ENCODE measurements at places on chromosomes 5 and 9.

DNA sequence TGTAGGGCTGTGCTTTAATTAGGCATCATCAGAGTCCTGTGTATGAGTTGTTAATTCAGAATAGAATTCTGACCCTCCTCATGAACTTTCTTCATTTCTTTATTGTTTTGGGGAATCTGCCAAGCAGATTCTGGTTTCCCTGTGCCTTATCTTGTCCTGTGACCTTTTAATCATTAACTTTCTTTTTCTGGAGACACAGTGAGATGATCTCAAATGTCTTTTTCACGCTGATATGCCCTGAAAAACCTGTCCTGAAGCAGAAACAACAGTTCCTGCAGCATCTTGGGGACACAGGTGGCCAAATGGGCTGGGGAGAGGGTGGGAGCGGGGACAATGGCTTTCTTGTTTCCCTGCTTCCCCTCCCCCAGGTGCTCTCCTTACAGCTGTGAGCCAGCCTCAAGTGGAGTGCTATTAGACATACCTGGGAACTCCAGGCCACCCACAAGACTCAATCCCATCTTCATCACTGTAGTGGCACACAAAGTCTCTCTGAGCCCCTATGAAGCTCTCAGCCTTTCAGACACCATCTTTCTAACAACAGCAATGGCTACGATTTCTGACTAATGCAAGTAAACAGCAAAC is 213.8 kb downstream of the ATP10B start:
- no peak for DNase-seq

DNA sequence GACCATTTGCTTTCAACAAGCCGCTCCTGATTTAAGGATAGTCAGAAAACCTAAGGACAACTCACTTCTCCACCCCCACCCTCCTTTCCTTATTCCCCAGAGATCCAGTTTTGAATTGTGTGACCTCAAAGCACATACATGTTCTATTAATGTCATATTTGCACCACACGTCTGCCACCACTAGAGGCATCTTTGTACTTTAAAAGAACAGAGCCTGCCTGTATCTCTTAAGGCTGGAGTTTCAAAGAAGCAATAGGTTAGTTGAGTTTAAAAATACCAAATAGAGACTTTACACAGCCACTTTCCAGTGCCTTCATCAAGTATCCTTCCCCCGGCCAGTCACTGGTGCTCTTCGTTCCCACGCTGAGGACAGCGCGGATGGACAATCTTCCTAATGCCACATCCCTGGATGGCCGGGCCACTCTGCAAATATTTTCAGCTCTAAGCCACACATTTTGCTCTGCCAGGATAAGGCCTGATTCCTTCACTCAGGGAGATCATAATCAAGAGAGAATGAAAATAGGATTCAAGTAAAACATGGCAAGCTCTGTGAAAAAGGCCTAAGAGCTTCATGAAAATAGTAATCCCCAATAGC is 146.3 kb downstream of the SNCAIP start:
- no peak for DNase-seq

DNA sequence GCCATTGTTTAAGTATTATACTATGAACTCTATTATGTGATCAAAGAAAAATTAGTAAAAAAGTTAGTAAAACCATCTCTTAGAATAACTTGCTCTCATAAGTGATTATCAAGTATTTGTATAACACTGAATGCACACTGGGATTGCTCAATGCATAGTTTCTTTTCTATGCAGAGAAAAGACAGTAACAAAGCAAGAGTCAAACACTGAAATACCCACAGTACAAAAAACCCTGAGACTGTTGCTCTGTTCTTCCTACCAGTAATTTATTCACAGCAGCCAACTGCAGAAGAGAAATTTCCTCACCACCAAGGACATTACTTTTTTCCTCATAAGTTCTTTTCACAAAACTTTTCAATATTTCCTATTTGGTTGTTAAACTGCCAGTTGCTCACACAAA is 634.4 kb downstream of the DTWD2 start:
- no peak for DNase-seq

GRCh38 chr5:178314061-178314660 is 81.6 kb upstream of the PHYKPL start:
- DNase-seq: no peak

- no peak for DNase-seq
Measured at GRCh38 chr5:112006721-112007120, 249.7 kb upstream of the NREP start.

DNA sequence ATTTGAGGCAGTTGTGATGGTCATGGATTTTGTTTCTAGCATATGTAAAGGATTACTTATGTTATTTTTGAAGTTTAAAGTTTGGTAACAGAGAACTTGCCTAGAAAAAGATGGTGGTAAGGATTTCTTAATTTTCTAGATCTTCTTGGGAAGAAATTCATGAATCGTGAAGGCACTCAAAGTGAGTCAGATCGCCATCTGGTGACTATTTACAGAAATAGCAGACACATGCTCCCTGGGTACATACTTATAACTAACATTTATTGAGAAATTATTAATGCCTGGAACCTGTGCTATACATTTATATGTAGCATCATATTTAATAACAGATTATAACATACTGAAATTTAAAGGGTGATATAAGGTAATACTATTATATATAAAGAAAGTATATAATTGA is 299.7 kb downstream of the IZUMO3 start:
- DNase-seq: no peak

GRCh38 chr9:22050924-22051323 is 41.8 kb upstream of the CDKN2B start:
- DNase-seq: no peak

DNA sequence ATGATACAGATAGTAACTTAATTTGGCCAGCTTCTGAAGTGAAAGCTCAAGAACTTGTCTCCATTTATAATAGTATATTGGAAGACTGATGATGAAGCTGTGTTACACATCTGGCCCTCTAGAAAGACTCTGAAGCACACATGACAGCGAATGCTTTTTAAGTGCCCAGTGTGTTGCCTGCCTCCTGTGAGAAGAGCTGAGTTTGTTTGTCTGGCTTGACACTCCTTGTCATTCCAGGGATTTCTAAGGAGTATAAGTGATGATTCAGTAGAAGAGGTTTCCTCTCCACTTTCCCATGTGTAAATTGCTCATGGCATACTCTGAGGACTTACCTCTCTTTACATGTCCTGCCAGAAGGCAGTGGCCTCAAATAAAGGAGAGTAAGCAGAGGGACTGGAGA is 30.4 kb upstream of the LRRTM2 start:
- no peak for DNase-seq

GRCh38 chr5:113663879-113664541 is 150.5 kb downstream of the YTHDC2 start:
- no peak for DNase-seq

- DNase-seq: no peak
Measured at GRCh38 chr5:142644640-142645361, 41.1 kb downstream of the FGF1 start.

DNA sequence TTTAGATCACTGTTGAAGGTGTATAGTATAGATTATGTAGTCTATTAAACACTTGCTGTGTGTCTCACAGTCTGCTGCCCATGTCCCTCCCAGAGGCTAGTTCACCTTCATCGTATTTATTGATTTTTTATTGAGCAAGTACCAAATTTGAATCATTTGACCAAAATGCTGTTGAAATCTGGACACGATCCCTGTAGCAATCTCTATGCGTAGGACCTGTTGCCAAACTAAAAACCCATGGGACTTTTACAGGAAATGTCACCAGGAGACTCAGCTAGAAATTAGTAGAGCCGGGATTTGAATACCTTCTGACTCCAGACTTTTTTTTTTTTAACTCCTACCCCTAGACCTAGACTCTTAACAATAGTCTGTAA is 17.5 kb downstream of the SLC31A1 start:
- DNase-seq: no peak

GRCh38 chr9:109001275-109001676 is 12.0 kb downstream of the CTNNAL1 start:
- no peak for DNase-seq

- DNase-seq: no peak
Measured at GRCh38 chr9:76316069-76316468, 78.2 kb downstream of the RFK start.

- DNase-seq: no peak
Measured at GRCh38 chr9:96249746-96250145, 52.2 kb downstream of the HSD17B3 start.

- no peak for DNase-seq
Measured at GRCh38 chr9:77811832-77812231, 163.7 kb upstream of the GNA14 start.

DNA sequence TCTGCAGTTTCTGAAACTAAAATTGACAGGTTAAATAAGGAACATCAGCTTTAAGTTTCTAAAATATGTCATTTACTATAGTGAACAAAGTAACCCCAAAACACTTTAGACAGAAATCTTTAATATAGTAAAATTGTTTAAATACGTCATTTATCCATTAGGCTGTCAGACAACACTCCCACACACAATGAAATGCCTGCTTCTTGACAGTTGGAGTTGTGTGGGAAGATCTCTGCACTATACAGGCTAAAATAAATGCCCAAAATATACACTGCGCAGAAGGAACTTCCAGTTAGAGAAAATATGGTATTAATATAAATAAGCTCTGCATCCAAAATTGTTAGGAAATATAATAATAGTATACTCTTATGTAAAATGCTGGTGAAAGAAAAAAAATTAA is 794.4 kb downstream of the CDH18 start:
- DNase-seq: no peak

DNA sequence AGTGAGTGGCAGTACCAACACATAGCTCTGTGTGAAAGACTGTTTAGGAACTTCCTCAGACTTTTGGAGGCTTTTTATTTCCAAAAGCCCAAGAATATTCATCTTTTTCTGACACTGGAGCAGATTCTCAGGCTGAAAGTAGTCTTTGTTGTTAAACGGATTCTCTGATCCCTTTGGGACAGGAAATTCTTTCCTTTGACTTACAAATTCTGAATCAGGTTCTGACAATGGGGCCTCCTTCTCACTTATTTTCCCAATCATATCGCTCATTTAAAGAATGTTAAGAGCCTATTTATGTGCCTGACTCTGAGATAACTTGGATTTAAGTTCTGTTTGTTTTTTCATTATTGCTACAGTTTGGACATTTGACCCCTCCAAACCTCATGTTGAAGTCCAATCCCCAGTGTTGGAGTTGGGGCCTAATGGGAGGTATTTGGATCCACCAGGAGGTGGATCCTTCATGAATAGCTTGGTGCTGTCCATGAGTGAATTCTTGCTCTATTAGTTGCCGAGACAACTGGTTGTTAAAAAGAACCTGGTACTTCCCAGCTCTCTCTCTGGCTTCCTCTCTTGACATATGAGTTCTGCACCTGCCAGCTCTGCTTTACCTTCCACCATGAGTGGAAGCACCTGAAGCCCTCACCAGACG is 4.1 kb upstream of the ADGRV1 start:
- DNase-seq: no peak

DNA sequence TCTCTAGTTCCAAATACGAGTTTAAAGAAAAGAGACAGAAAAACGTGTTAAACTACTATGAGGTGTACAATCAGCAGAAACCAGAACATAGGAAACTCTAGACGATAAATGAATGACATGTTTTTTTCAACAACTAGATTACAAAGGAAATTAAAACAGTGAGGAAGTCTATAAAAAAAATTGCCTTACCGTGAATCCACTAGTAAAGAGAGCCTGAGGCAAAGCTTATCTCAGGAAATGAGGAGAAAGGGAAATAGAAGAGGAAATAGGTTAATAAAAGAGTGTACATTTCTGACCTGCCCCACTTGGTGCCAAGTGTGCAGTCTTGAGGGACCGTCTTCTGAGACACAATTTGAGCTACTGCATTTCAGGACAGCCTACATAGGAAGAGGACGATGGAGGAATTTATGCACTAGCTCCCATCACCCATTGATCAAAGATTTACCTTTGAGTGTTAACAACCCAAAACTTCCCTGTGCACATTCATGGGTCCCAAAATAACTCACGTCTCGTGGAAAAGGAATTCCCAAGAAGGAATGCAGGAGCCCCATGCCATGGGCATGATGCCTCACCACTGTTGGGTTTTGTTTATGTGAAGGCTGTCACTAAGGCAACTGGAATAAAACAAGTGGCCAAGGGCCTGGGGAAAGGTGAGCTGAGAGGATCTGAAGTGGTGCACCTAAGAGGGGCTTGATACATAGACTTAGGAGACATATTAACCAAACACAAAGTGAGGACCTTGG is 53.6 kb upstream of the SLC1A3 start:
- no peak for DNase-seq

DNA sequence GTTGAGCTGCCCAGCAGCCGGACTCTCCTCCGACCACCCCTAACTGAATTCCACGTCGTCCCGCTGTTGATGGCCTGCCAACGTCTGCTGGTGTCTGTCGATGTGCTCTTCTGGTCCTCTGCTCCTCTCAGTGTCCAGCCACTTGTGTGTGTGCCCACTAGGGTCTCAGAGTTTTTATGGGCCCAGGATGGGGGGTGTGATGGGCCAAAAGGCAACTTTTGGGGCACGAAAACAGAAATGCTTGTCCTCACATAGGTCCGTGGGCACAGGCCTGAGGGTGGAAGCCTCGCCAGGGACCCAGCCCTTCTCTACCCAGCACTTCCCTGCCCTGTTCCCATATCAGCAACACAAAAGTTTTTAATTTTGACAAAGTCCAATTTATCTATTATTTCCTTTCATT is 85.7 kb upstream of the RUFY1 start:
- DNase-seq: no peak

GRCh38 chr9:128333451-128333869 is 6.9 kb upstream of the SLC27A4 start:
- DNase-seq: no peak

GRCh38 chr9:83937861-83938455 is 16.7 kb upstream of the KIF27 start:
- no peak for DNase-seq

DNA sequence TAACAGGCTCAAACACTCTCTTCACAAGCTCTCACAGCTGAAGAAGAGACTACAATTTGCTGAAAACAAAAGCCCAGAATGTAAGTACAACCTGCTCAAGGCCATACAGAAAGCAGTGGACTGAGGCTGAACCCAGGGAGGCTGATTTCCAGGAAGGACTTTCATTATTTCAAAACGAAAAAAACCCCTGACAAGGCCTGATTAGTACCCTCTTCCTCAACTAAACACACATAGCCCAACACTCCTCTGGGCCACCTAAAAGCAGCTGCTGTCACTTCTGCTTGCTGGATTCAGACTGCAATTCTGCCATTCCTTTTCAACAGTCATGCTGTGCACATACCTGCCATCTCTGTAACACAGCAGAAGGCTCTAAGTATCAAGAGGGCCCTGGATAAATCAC is 18.2 kb downstream of the NRG2 start:
- DNase-seq: no peak

GRCh38 chr9:114936581-114936980 is 6.2 kb upstream of the TNFSF8 start:
- DNase-seq: no peak

GRCh38 chr9:116344416-116344815 is 190.8 kb downstream of the PAPPA start:
- no peak for DNase-seq

DNA sequence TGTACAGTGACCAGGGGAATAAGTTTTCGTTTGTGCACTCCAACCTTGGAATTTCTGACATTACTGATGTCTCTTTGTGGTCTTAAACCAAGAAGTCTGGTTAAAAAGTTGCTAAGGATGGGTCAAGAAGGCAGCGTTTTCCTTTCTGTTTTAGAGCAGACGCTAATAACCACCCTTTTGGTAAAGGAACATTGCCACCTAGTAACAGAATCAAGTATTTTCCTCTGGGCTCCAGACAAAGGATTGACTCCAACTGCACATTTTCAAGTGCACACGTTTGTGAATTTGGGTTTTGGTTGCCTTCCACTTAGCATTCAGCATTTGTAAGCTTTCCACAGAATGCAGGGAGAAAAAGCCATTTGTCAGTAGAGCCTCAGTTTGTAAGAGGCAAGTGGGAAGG is 22.2 kb upstream of the CEP78 start:
- DNase-seq: no peak
